ENCODE measurements at places on chromosomes 2 and 18. TPM values are rescaled to one million over a fixed set of nuclear protein-coding genes. Genes with fewer than 3 reads are reported as not detected.

GRCh38 chr2:84889332-84889731, 8.4 kb upstream of the TRABD2A start:
- no peak overlapping the region for H3K4me3 ChIP-seq
- DNase-seq = no peak
- no peaks in the 10 kb centered on the region for H3K36me3 ChIP-seq
- H3K4me1 ChIP-seq = peaks cover 4% of the 10 kb centered on the region

IL1RL1 gene
- total RNA-seq = 6.2 TPM

- no peak for DNase-seq
- no peaks in the 10 kb centered on the region for H3K27me3 ChIP-seq
- H3K27ac ChIP-seq = no peak overlapping the region
- no peaks in the 10 kb centered on the region for H3K36me3 ChIP-seq
- no peaks in the 10 kb centered on the region for H3K4me1 ChIP-seq
These were observed 57.3 kb downstream of the SLC8A1 start for GRCh38 chr2:40394597-40394996.

DNA sequence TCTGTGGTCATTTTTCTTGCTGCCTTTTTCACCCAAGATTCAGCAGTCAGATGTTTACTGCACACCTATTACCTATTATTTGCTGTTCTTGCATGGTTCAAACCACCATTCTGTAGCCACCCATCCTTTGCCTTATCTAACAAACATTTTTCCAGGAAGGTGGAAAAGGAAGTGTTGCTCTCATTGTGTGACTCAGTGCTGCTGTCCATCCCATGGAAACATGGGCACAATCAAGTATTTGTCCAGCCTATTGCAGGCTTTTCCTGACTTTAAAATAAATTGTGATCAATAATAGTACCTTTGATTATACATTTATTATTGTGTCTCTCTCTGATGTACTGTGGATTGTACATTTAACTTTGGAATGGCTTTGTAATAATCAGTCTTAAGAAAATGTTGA, 53.2 kb downstream of the USP14 start:
- DNase-seq = no peak
- H3K27me3 ChIP-seq = no peaks in the 10 kb centered on the region
- no peak overlapping the region for H3K4me3 ChIP-seq
- H3K4me1 ChIP-seq = peaks cover 15% of the 10 kb centered on the region
- H3K36me3 ChIP-seq = peaks cover 19% of the 10 kb centered on the region

GRCh38 chr2:211176514-211177141, 620.2 kb downstream of the CPS1 start:
- no peaks in the 10 kb centered on the region for H3K36me3 ChIP-seq
- no peak overlapping the region for H3K4me3 ChIP-seq
- H3K27me3 ChIP-seq = no peaks in the 10 kb centered on the region
- no peak for DNase-seq

Data from liver (tissue), 10 donors.